Epithelial cell of esophagus (primary cell): ENCODE measurements at places on chromosomes 2 and 18.

- no peak for DNase-seq
Observed at GRCh38 chr2:71923143-71923525, 224.5 kb downstream of the CYP26B1 start.

DNA sequence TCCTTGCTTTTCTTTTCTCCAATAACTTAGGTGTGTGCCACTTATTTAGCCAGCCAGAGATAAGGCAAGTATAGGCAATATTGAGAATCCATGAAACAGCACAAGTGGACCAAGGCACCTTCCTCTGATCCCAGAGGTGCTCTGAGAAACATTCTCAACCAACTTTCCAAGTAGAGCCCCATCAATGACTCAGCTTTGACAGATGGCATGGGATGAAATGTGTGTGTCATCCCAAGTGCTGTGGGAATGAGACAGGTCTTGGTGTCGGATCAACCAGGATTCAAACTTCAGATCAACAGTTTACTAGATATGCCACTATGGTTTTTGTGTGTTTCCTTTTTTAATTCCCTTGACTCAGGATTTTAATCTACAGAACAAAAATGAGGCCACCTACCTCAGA is 164.0 kb downstream of the GRB14 start:
- DNase-seq, result peak; percentile 14

- peak; percentile 67 for DNase-seq
Observed at GRCh38 chr2:196315388-196316049, 144.1 kb upstream of the STK17B start.

DNA sequence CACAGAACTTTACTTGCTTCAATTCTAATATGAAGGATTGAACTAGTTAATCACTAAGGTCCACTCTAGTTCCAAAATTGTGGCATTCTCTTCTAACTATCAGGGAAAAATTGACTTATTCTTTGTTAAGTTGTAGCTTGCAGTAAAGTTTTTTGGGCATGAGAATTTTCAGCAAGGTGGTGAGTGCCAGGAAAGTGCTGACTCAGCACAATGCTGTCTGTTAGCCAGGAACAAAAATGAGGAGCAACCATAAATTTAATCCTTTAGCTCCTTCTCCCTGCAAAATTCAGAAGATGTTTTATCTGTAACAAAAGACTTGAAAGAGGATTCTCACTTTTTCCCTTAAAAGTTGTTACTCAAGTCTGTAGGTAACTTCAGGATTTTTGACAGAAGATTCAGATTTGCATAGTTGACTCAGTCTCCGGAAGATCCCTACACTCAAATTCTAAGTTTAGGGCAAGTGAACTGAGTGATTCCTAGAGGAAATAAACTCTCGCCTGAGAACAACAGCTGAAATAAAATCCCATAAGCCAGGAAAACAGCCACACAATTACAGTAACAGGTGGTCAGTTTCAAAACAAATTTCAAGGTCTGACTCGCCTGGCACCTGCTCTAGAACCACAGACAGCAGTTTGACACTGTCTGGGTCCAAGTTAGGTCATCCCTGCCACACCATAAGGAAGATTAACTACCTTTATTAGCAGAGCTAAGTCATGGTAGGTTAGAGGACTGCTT is 20.2 kb upstream of the DARS1 start:
- no peak for DNase-seq

GRCh38 chr18:3541549-3542386 is 91.8 kb downstream of the TGIF1 start:
- DNase-seq, result peak; percentile 81

- DNase-seq, result no peak
Observed at GRCh38 chr2:9220201-9220600, 13.6 kb downstream of the ASAP2 start.

DNA sequence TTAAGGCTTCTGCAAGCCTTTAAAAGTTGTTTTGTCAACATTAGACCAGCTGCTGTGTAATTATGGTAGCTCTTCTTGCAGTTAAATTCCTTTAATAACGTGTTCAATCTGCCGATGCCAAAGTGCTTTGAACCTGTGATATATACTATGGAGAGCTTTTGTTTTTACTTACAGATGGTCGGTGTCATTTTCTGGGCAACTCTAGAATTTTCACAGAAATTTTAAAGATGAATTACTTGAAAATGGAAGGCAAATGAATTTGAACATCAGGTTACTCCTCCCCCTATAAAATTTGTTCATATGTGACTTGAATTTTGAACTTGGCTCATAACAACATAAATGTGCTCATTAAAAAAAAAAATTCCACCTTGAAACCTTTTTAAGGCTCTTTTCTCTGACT is 23.0 kb downstream of the LYPD6 start:
- DNase-seq, result no peak

GRCh38 chr2:219054956-219055903 is 5.5 kb downstream of the IHH start:
- no peak for DNase-seq

GRCh38 chr18:9619056-9619455 is 4.7 kb upstream of the PPP4R1 start:
- DNase-seq, result no peak
